ENCODE measurements at places on chromosomes 1 and 21.

DNA sequence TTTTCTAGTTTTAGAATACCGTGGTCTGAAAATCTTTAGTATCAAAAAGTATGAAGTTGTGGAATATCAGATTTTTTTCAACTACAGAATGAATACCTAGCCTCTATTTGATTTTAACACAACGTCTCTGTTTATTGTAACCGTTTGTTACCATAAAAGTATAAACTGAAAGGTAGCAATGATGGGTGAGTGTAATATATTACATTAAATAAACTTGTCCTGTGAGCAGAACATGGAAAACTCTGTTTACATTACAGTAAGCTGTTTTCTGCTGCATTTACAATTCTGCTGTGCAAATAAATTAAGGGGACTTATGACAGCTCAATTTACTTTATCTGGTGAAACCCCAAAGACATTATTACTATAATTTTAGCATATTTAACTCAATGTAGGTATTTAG lies 62.5 kb downstream of the CHRM3 start:
- DNase-seq = no peak

- DNase-seq = peak; percentile 91
Measured at GRCh38 chr1:91564888-91565701, 64.4 kb downstream of the CDC7 start.

DNA sequence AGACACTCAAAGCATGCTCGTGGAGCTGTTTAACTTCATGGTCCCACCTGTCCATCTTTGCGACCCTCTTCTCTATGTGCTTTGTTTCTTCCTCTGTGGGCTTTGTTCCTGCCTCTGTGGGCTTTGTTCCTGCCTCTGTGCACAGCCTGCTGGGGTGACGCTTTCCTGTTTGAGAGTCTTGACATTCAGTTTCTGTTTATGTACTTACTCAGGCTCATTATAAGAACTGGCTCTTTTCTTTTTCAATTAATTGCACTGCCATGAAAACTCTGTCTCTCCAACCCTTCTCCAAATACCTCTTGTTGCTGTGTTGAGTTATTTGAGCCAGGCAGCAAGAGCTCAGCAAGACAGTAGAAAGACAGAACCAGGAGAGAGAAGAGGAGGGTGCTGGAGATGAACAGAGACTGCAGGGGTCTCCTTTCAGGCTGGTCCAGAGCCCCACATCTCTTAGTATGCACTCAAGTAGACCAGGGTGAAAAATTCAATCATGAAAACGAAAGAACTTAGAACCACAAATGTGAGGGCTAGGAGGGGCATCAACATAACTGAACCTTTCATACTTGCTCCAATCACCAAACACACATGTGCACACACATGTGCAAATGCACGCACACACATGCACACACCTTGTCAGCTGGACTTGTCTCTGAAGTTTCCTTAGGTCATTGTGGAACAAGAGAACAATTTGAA lies 88.3 kb upstream of the SGIP1 start:
- no peak for DNase-seq

- no peak for DNase-seq
Measured at GRCh38 chr1:243916160-243916559, 66.1 kb upstream of the AKT3 start.

GRCh38 chr1:24575905-24576587 lies 20.2 kb downstream of the NCMAP start:
- no peak for DNase-seq

GRCh38 chr1:31302709-31303441 lies 6.0 kb downstream of the ZCCHC17 start:
- DNase-seq = peak; percentile 75

GRCh38 chr1:35726450-35727433 lies 8.1 kb upstream of the C1orf216 start:
- DNase-seq = peak; percentile 58

DNA sequence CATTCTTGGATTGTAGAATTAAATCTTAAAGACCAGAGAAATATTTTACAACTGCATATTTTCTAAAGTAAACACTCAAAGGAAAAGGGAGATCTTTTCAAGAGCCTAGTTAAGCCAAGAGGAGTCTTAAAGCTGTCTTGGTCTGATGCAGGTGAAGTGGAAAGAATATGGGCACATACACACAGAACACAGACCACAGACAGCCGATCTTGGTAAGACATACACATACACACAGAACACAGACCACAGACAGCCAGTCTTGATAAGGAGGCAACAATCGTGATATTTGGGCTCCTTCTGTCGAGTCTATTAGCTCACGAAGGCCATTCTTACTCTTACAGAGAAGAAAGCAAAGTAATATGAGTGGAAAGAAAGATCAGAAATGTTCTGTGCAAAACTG lies 1153.9 kb upstream of the TMPRSS15 start:
- DNase-seq = no peak

GRCh38 chr1:65055747-65056146 lies 89.4 kb upstream of the JAK1 start:
- no peak for DNase-seq

GRCh38 chr1:220880726-220881506 lies 1.7 kb downstream of the HLX start:
- DNase-seq = no peak

DNA sequence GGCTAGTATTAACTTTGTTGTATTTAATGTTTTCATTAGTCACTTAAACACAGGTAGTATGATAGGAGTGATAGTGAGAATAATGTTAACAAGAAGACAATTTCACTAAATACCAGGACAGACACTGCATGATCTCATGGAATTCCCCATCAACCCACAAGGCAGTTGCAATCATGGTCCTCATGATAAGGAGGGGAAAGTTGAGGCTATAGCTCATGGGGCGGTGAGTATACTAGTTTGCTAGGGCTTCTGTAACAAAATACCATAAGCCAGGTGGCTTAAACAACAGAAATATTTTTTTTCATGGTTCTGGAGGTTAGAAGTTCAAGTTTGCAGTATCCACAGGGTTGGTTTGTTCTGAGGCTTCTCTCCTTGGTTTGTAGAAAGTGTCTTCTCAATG lies 115.8 kb downstream of the DSCAM start:
- DNase-seq = no peak

- DNase-seq = no peak
Measured at GRCh38 chr1:214941061-214941460, 141.5 kb upstream of the KCNK2 start.

DNA sequence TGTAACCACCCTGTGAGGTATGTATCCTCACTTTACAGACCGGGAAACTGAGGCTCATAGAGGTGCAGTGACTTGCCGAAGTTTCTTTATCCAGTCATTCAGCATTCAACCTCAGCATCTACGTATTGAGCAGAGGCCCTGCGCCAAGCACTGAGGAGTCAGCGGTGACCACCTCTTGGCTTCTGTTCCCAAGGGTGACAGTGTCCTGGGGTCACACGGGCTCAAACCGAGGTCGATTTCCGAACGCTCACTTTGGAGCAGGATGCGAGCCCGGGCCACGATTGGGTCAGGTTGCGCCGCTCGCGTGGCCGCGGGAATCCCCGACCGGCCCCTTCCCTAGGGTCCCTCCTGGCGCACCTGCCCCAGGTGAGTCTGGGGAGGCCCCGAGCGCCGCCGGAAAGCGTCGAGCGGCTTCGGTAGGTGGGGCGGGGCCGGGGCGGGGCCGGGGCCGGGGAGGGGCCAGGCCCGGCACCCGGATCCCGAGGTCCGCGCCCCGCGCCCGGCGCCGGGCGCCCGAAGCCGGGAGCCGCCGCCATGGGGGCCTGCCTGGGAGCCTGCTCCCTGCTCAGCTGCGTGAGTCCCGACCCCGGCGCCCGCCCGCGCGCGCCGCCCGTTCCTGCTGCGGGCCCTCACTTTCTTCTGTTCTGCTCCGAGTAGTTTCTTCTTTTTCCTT lies at the start of gene SERINC2:
TSS of gene SERINC2 (plus strand) at position 482 of the 673 bp plus-strand sequence. CDS start at position 535, 53 bp downstream.
- DNase-seq = no peak

DNA sequence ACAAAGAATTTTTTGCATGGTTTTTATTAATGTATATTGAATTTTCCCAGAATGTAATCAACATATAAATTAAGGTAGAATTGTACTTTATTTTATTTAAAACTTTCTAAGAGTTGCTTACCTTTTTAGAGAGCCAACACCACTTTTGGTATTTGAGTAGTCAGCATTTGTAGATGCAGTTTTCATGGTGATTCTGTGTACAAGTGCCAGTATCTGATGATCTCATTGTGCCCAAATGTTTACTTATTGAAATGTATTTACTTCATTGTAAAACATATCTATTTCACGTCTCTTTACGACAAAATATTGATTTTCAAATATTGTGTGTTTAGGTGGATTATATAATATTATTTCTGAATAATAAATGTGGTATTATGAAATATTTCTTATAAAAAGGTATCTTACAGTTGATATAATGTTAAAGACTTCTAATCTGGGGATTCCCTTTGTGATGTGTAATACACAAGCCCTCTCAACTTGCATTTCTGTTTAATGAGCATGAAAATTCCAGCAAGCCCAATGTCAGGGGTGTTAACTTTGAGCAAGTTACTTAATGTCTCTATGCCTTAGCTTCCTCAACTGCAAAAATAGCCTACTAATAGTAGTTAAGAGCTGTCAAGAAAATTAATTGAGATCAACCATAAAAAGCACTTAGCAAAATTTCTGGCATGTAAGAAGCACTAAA lies 141.8 kb upstream of the ZNF648 start:
- DNase-seq = no peak

DNA sequence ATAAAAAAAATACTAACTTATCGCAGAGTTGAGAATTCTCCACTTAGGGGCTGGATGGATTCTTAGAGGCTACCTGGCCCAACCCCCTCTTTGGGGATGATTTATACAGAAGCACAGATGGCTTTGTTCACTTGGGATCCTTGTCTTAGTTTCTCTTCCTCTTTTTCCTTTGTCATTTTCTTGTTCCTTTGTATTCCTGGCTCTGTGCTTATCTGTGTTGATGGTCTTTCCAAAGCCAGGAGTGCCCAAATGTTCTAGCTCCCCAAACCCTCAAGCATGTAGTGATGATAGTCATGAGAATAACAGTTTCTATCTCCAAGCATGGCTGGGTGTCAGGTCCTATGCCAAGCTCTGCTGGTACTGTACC lies 27.4 kb downstream of the EPHB2 start:
- DNase-seq = no peak

All from AG10803 (cell line).